ENCODE measurements at places on chromosomes 16 and 17.

- no peak for DNase-seq
Measured at GRCh38 chr16:397135-397661, at the start of gene NME4. Gene NME4, plus strand, starts transcription at chr16:397199. Its CDS starts 24 bp downstream, at chr16:397223.

DNA sequence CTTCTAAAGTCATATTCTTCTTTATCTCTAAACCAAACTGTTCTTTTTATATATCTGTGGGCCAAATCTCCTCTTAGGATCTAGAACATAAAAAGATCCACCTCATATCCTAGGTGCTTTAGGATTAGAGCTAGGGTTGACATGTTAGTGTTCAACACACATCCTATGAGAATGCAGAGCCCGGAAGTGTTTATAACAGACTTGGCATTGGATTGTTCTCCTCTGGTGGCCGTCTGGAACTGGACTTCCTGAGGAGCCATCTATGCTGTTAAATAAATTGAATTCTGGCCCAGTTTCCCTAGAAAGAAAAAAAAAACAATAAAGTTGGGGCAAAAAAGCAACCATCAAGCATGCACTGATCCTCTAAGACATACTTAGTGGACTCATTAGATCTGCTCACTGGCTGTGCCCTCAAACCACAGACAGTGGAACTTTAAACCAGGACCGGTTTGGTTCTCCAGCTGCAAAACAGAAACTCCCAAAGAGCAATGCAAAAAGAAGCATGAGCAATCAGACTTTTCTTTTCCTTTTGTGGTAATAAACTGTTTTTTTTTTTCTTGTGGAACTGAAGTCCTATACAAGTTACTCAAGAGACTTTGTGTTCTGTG, 182.5 kb downstream of the ZNF18 start:
- no peak for DNase-seq

- peak; percentile 6 for DNase-seq
Measured at GRCh38 chr17:44438636-44439035, 49.2 kb upstream of the ITGA2B start.

DNA sequence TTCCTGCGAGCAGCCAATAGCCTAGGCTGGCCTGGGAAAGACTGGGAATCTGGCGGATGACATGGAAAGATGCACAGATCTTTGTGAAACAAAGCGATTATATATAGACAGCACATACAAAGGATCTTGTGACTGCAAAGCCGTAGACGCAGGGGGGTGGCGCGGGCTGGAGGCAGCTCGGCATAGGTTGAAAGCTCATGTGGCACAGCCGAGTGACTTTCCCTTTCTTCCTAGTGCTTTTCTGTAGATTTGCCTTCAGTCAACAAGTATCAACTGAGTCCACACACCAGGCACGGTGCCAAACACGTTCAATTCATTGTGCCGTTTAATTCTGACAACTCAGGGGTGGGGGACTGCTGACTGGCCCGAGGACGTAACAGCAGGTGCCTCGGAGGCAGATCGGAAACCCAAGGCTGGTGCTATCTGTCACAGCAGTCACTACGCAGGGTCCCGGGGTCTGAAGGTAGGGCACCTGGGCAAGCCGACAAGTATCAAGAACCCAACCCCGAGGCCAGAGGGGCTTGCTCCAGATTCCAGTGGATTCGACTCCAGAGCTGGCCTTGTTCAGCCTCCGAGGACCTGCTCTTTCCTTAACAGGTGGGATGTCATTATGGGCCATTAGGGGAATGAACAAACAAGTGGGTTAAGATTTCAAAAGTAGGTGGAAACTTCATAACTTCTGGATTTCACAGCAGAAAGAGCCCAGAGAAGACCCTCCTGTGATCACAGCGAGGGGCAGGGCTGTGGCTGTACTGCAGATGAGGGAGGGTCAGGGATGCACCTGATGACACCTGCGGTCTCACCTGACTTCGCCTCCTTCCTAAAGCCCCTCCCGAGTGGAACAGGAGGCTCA, 5.9 kb downstream of the PAM16 start:
- DNase-seq, result peak; percentile 54

- peak; percentile 72 for DNase-seq
Measured at GRCh38 chr16:82626791-82627261, at the start of gene CDH13. Gene CDH13, plus strand, starts transcription at chr16:82626969.

DNA sequence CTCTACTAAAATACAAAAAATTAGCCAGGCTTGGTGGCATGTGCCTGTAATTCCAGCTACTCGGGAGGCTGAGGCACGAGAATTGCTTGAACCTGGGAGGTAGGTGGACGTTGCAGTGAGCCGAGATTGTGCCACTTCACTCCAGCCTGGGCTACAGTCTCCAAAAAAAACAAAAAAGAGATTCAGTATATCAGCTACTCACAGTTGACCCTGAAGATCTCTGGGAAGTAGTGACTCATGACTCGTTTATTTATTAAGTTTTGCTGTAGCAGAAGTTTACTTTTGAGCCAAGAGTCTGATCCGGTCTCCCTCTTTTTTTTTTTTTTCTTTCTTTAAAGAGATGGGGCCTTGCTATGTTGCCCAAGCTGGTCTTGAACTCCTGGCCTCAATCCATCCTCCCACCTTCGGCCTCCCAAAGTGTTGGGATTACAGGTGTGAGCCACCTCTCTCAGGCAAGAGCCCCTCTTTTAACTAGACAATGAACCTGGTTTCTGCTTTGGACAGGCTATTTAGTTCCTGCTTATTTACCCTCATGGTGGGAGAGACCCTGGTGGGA, 4.4 kb downstream of the MVP start:
- DNase-seq, result peak; percentile 83

DNA sequence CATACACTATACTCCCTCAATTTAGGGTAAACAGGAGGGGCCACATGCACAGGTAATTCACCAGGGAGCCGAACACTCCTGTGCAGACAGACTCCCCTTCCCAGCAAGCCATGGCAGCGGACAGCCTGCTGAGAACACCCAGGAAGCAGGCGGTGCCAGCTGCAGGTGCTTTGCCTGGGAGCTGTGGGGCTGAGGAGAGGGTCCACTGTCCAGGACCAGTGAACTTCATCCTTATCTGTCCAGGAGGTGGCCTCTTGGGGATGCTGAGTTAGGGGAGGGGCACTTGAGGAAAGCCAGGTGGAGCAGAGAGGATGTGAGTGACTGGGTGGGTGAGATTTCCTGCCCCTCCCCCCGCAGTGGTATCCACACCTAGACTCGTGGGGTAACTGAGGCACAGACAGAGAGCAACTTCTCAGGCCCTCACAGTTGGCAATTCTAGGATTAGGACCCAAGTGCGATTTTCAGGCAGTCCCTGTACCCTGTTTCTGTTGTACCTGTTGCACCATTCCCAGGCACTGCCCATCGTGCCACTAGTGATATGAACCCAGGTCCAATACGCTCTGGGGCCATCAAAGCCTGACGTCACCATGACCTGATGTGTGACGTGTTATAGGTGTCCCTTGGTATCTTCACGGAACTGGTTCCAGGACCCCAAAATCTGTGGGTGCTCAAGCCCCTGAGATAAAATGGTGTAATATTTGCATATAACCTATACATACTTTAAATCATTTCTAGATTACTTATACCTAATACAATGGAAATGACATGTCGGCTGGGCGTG, 1.2 kb downstream of the GRN start:
- DNase-seq, result no peak

- DNase-seq, result no peak
Measured at GRCh38 chr16:84196727-84197394, 5.9 kb downstream of the ADAD2 start.

- DNase-seq, result no peak
Measured at GRCh38 chr16:88059701-88060386, 108.6 kb downstream of the BANP start.

DNA sequence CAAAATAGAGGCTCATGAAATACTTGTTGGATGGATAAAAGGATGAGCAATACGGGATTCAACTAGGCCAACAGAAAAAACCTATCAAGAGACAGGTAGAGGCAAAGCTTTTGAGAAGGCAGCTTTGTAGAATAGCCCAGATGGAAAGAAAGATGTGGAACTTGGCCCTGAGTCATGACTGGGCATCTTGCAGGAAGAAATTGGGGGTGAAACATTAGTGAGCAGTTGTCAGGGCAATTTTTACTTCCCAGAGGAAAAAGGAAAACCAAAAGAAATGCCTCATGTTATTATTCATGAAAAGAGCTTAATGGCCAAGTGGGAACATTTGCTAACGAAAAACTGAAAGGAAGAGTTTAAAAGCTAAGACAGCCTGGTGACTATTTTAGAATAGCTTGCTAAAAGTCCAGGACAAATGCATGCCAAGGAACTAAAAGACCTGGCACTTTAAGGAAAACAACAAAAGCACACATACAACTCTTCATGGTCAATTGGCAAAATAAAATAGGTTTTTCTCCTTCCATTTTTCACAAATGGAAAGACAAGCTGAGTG, 180.1 kb downstream of the HS3ST3A1 start:
- DNase-seq, result no peak

DNA sequence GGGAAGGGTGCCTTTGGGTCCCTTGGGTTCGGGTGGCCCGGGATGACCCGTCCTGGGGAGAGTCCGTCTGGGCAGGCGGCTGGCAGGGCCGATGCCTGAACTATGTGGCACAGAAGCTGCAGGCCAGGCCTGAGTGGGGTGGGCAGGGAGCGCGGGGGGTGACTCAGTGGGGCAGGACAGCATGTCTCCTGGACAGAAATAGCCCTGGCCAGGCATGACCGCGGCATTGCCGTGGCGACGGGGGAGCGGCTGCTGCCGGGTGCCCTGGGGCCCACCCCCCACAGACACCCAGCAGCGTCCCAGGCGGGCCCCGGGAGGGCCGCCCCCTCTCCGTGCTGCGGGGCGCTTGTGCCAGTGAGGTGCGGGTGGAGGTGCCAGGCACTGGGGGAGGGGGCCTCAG, 1.8 kb upstream of the C1QTNF8 start:
- peak; percentile 11 for DNase-seq

- no peak for DNase-seq
Measured at GRCh38 chr17:28612936-28613872, 781 bp downstream of the RSKR start.

GRCh38 chr16:50011707-50012106, 13.3 kb upstream of the CNEP1R1 start:
- peak; percentile 10 for DNase-seq

GRCh38 chr17:9414471-9414870, 161.1 kb downstream of the STX8 start:
- DNase-seq, result no peak

DNA sequence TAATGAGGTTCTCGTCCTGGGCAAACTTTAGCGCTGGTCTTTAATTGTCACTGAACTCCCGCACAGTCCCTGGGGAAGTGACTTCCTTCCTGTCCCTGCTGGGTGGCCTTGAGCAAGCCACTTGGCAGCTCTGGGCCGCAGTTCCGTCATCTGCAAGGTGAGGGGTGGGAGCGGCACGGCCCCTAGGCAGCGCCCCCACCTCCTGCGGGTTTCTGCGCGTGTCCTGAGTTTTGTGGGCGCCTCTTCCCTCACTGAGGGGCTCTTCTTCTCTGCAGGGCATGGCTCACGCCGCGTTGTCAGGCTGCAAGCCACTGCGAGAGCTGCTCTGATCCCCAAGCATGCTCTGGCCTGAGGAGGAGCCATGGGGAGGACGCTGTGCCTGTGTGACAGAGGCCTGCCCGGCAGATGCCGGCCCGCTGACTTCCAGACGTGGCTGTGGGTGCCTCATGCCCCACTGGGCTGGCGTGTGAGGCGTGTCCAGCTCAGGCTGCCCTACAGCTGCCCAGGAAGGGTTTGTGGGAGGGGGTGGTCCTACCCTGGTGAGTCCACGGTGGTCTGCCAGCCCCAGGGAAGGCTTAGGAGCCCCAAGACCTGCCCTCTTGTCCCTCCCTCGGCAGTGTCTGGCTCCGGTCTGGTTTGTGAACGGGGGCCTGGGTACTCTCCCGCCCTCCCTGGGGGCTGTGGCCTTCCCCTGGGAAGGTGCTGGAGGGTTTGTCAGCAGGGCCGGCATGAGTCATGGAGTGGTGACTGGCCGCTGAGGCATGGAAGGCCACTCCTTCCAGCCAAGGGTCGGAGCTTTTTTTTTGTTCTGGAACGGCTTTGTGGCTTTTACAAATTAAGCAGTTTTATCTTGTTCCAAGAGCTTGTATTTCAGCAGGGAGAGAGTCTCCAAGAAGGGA, 182.0 kb downstream of the SEC14L1 start:
- DNase-seq, result peak; percentile 99

DNA sequence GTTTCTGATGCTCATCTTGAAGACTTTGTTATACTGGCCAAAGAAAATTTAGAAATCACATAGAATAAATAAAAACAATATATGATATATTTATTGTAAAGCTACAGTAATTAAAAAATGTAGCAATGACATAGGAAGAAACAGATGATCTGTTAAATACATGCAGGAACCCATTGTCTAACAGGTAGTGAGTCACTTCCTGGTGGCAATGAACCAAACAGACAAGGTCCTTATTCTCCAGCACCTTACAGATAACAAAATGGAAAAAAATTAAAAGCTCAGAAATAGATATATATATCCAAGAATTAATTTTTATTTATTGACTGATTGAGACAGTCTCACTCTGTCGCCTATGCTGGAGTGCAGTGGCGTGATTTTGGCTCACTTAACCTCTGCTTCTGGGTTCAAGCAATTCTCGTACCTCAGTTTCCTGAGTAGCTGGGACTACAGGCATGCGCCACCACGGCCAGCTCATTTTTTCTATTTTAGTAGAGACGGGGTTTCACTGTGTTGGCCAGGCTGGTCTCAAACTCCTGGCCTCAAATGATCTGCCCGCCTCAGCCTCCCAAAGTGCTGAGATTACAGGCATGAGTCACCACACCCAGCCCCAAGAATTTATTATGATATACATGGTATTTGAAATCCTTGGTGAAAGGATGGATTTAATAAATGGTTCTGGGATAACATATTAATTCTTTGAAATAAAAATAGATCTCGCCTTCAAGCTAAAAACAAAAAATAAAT, 7.5 kb downstream of the NETO2 start:
- no peak for DNase-seq

- no peak for DNase-seq
Measured at GRCh38 chr17:46739982-46740381, 78.5 kb downstream of the WNT3 start.

DNA sequence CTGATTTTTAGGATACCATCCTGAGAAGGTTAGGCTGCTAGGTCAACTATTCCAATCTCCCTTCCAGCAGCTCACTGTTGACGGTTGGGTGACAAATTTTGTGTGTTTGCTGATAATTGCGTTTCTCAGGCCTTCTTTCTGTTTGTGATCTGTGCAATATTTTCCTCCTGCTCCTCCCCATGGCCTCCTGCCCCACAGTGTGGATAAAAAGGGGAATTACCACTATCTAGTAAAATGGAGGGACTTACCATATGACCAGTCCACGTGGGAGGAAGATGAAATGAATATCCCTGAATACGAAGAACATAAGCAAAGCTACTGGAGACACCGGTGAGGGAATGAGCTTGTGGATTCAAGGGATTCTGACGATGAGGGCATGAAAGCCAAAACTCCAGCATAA, 9.2 kb downstream of the CHD3 start:
- DNase-seq, result peak; percentile 86
